ENCODE measurements at places on chromosomes 2 and 18. TPM values are rescaled to one million over a fixed set of nuclear protein-coding genes. Genes with fewer than 3 reads are reported as not detected.
A peak's percentile ranks its signal among the peaks of the same experiment; 100 is the strongest.

SOWAHC gene
- 0.98 TPM for total RNA-seq

- DNase-seq: peak; percentile 32
- no peak overlapping the region for H3K27ac ChIP-seq
- no peaks in the 10 kb centered on the region for H3K36me3 ChIP-seq
- H3K4me3 ChIP-seq: no peak overlapping the region
- peaks cover 7% of the 10 kb centered on the region for H3K27me3 ChIP-seq
Observed at GRCh38 chr2:191486584-191487320, 191.2 kb upstream of the NABP1 start.

NPHP1 gene
- 2.2 TPM for total RNA-seq

DNA sequence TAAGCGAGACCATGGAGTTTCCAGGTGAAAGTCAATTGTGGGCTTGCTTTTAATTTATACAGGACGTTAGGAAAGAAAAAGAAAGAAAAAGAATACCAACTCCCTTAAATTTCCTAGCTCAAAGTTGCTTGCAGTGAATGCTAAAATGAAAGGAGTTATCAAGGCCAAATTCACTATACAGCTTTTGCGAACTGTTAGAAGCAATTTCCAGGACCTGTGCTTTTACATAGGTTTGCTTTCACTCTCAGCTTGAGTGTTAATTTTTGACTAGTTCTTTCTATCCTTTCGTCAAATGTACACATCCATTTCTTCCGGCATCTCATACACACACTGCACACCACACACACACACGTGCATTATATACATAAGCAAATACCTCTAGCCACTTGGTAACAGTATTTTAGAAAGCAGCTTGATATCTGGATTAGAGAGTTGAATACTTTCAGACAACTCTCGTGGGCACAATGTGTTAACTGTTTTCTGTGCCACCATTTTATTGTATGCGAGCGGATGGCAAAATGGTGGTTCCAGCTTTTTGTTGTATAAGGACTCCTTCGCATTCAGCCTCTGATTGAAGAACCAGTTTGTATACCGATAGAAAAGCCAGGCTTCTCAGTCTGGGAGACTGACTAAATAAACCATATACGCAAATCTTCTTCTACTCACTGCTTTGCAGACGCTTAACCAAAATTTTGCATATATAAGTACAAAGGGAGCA is 381.8 kb downstream of the MTX2 start:
- H3K27me3 ChIP-seq: peaks cover 41% of the 10 kb centered on the region
- H3K36me3 ChIP-seq: no peaks in the 10 kb centered on the region
- H3K27ac ChIP-seq: no peak overlapping the region
- DNase-seq: no peak

- H3K4me3 ChIP-seq: no peak overlapping the region
- no peaks in the 10 kb centered on the region for H3K27me3 ChIP-seq
- DNase-seq: no peak
- H3K4me1 ChIP-seq: no peaks in the 10 kb centered on the region
Observed at GRCh38 chr2:22748909-22749308, 636.1 kb upstream of the KLHL29 start.

GPC1 gene
- total RNA-seq: 2.0 TPM

ABHD1 gene
- 0.65 TPM for total RNA-seq

SERPINB11 gene
- not detected for total RNA-seq

- no peaks in the 10 kb centered on the region for H3K4me1 ChIP-seq
- DNase-seq: no peak
- H3K27me3 ChIP-seq: no peaks in the 10 kb centered on the region
- no peak overlapping the region for H3K27ac ChIP-seq
Observed at GRCh38 chr18:56191334-56191733, 447.1 kb downstream of the TXNL1 start.

DNA sequence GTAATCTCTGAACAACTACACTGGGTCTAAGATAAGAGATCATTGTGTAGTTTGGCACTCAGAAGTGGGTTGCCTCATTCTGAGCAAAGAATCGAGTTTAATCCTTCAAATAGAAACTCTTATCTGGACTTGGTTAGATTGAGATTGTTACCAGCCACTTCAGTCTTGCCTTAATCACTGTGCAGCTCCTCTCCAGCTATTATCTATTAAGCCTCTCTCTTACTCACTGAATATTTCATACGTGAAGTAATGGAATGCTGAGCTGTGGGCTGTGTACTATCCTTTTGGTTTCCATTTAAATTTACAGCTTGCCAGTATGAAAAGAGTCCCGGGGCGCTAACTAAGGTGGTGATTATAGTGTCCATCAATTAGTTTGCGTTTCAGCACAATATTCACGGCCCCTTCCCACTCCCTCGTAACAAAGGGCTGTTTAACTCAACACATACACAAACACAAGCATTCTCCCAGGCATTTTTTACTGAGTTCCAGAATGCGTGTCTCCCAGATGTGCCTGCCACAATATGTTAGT is 65.7 kb upstream of the NCKAP5 start:
- H3K4me1 ChIP-seq: no peaks in the 10 kb centered on the region
- no peaks in the 10 kb centered on the region for H3K36me3 ChIP-seq
- no peak overlapping the region for H3K4me3 ChIP-seq

MAL gene
- total RNA-seq: 43.3 TPM

DOK1 gene
- total RNA-seq: 17.9 TPM

DNA sequence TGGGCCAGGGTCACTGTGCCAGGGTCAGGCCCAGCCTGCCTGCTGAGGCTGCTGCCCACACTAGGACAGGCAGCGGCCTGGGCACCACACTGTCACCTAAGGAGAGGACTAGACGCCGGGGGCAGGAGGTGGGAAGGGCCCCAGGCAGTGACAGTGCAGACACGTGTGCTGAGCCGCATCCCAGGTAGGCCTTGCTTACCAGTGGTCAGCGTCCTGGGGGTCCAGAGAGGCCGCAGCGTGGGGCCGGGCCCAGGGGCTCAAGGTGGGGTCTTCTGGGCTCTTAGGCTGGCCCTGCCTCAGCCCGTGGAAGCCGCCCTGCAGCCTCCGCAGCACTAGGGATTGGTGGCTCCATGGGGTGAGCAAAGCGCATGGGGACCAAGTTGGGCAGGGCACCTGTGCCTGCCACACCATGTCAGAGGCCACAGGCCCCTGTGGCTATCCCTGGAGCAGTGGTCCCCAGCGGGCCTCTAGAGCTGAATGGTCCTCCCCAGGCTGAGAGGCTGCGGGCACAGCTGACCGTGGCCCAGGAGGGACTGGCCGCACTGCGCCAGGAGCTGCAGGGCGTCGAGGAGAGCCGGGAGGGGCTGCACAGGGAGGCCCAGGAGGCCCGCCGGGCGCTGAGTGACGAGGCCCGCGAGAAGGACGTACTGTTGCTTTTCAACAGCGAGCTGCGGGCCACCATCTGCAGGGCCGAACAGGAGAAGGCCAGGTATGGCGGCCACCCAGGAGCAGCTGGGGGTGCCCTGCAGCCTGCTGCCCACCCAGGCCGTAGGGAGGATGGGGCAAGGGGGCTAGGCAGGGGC is 35.2 kb upstream of the SNED1 start:
- DNase-seq: no peak
- H3K36me3 ChIP-seq: no peaks in the 10 kb centered on the region
- no peaks in the 10 kb centered on the region for H3K4me1 ChIP-seq

DNA sequence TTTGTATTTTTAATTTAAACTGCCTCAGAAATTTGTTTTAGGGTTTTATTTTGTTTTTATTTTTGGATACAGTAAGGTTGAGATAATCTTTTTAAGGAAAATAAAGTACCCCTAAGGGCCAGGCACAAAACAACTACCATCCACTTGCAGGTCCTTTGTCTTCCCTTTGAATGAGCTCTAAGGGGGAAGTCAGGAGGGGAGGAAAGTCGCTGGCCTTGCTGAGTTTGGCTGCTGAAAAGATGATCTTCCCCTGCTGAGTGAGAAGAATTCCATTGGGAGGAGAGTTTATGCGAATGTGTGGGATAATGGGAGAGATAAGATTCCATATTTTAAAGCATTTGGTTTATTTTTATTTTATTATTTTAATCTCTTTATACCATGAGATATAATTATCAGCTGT is 100.7 kb downstream of the ARHGAP15 start:
- H3K27ac ChIP-seq: no peak overlapping the region
- no peak overlapping the region for H3K4me3 ChIP-seq
- H3K27me3 ChIP-seq: no peaks in the 10 kb centered on the region
- no peak for DNase-seq
- H3K36me3 ChIP-seq: peaks cover 60% of the 10 kb centered on the region

ZNF804A gene
- total RNA-seq: not detected

DSG2 gene
- total RNA-seq: 1.3 TPM

DNA sequence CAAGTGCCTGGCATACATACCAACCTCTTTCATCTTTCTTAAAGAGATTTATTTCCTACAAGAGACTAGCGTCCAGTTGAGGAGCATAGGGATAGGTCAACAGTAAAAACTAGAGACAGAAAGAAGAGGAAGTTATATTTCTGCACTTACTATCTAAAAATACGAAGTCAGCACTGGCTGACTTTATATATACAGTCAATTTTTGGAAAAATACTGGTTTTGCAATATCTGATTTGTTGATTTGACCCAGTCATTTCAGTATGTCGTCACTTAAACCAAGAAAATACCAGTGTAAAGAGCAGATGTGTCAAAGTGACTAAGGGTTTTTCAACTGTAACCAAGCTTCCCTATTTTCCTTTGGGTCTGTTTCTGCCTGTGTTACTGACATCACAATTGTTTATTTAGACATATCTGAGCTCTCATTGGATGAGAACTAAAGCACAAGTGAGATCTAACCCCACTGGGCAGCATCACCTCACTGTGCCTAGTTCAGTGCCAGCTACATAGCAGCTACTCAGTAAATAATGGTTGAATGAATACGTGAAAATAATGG is 23.0 kb downstream of the CYTIP start:
- H3K4me3 ChIP-seq: peak overlapping the region; percentile 52
- peak; percentile 60 for DNase-seq
- H3K4me1 ChIP-seq: peaks cover 78% of the 10 kb centered on the region
- peak overlapping the region; percentile 93 for H3K27ac ChIP-seq
- peaks cover 84% of the 10 kb centered on the region for H3K36me3 ChIP-seq
- no peaks in the 10 kb centered on the region for H3K27me3 ChIP-seq

GRCh38 chr2:197433780-197434438 is 919 bp downstream of the SF3B1 start:
- no peaks in the 10 kb centered on the region for H3K27me3 ChIP-seq
- peaks cover 53% of the 10 kb centered on the region for H3K4me1 ChIP-seq
- H3K4me3 ChIP-seq: peak overlapping the region; percentile 98
- DNase-seq: no peak

CCDC68 gene
- total RNA-seq: not detected

DNA sequence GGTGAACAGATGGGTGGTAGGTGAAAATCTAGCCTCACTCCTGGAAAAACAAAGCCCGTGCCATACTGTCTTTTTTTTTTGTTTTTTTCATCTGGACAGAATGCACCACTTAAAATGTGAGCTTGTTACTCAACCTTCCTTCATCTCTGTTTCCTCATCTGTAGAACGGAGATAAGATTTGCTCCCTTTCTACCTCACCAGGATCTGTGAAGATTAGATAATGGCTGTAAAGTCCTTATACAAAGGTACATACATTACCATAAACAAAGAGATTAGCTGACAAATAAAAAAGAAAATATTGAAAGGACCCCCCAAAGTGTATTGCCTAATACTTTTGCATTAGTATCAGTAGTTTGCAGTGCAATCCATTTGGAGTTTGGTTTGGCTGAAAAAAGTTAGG is 75.4 kb upstream of the ZEB2 start:
- H3K4me1 ChIP-seq: no peaks in the 10 kb centered on the region
- no peak overlapping the region for H3K27ac ChIP-seq
- peaks cover 15% of the 10 kb centered on the region for H3K27me3 ChIP-seq
- no peaks in the 10 kb centered on the region for H3K36me3 ChIP-seq

DNA sequence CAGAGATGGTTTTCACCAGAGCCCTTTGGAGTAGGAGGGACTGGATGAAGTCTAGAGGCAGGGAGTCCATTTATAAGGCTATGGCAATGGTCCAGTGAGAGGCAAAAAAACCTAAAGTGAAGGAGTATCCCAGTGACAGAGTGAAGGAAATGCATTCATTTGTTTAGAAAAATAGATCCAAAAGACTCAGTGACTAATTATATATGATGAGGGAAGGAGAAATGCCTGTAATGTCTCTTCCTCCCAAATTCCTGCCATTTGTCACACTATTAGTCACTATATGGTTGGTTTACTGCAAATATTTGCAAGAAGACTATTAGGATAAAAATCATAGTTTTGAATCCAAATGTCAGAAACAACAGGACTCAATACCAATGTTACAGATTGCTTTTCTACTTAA is 104.2 kb downstream of the ZNF521 start:
- H3K4me1 ChIP-seq: no peaks in the 10 kb centered on the region
- no peaks in the 10 kb centered on the region for H3K36me3 ChIP-seq
- DNase-seq: no peak

- no peak overlapping the region for H3K4me3 ChIP-seq
- H3K4me1 ChIP-seq: peaks cover 25% of the 10 kb centered on the region
- DNase-seq: no peak
Observed at GRCh38 chr2:28415010-28415409, 22.4 kb downstream of the FOSL2 start.

- no peak for DNase-seq
- H3K27me3 ChIP-seq: peaks cover 47% of the 10 kb centered on the region
- no peak overlapping the region for H3K27ac ChIP-seq
- no peak overlapping the region for H3K4me3 ChIP-seq
Observed at GRCh38 chr2:85756822-85757435, 3.1 kb downstream of the ATOH8 start.

DNA sequence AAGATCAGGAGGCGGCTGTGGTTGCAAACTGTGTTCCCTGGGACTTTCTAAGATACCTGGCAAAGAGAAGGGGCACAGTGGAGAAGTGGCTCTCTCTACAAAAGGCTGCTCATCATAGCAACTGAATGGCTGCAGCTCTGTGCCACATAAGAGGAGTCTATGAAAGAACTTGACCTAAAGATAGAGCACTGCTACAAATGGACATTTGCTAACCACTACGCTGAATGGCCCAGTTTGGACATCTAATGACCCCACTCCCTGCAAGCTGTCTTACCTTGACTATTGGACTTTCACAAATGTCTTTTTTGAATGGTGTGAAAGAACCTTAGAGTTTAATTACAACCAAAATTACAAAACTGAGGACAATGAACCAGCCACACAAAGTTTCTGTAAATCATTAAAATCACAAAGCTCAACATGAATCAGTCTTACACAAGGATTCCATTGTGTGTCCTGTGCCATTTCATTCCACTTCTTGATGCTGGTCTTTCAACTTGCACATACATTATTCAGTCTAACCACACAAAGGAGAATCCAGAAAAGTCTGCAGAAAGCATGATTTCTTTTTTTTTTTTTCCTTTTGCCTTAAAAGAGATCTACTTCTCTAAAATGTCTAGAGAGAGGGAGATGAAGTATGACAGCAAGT is 154.0 kb downstream of the LAMA1 start:
- H3K36me3 ChIP-seq: no peaks in the 10 kb centered on the region
- no peak for DNase-seq
- no peak overlapping the region for H3K4me3 ChIP-seq
- H3K27me3 ChIP-seq: no peaks in the 10 kb centered on the region

- H3K4me1 ChIP-seq: no peaks in the 10 kb centered on the region
- H3K4me3 ChIP-seq: no peak overlapping the region
- DNase-seq: peak; percentile 13
- H3K36me3 ChIP-seq: no peaks in the 10 kb centered on the region
- H3K27ac ChIP-seq: no peak overlapping the region
- H3K27me3 ChIP-seq: no peaks in the 10 kb centered on the region
Observed at GRCh38 chr2:16148632-16149348, 208.4 kb downstream of the MYCN start.

- H3K4me3 ChIP-seq: no peak overlapping the region
- DNase-seq: no peak
- no peaks in the 10 kb centered on the region for H3K36me3 ChIP-seq
- no peak overlapping the region for H3K27ac ChIP-seq
Observed at GRCh38 chr2:207281436-207281835, 115.7 kb upstream of the KLF7 start.

ASB18 gene
- not detected for total RNA-seq

GRCh38 chr2:197707316-197708213 is 2.4 kb downstream of the MARS2 start:
- peaks cover 33% of the 10 kb centered on the region for H3K36me3 ChIP-seq
- no peak overlapping the region for H3K27ac ChIP-seq
- peaks cover 1% of the 10 kb centered on the region for H3K27me3 ChIP-seq
- peaks cover 38% of the 10 kb centered on the region for H3K4me1 ChIP-seq

NPPC gene
- 0.35 TPM for total RNA-seq

MROH2A gene
- total RNA-seq: not detected

RAB6C gene
- not detected for total RNA-seq
